Tibial artery (tissue), 4 donors: ENCODE measurements at places on chromosomes 12 and 14.
A peak's percentile ranks its signal among the peaks of the same experiment; 100 is the strongest.

GRCh38 chr12:120652656-120653435 lies 12.4 kb downstream of the CABP1 start:
- peak; percentile 92 for DNase-seq

- no peak for DNase-seq
Measured at GRCh38 chr14:52473557-52473956, 78.7 kb downstream of the TXNDC16 start.

- DNase-seq, result no peak
Measured at GRCh38 chr14:72118841-72119240, 186.6 kb downstream of the RGS6 start.

GRCh38 chr12:126488806-126489205 lies 1423.6 kb downstream of the AACS start:
- no peak for DNase-seq

DNA sequence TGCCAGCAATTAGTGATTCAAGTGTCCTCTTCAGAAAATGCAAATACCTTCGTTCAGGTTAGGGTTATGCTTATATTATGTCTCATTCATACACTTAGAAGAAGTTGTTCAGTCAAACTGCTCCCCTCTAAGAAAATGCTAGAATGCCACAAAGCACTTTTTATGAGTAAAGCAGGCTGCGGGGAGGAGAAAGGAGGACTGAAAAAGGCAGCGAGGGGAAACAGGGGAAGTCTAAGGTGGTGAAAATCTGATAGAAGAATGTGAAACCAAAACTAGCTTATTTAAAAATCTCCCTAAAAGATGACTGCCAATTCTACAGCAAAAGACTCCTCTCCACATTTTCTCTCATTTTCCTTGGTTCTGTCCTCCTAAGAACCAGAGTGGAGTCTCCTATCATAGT lies 70.1 kb downstream of the PRKD1 start:
- DNase-seq, result no peak

GRCh38 chr12:54136844-54137580 lies 51.8 kb downstream of the SMUG1 start:
- DNase-seq, result no peak

GRCh38 chr12:10607885-10608458 lies 5.4 kb downstream of the MAGOHB start:
- no peak for DNase-seq

GRCh38 chr12:43711348-43711747 lies 47.2 kb downstream of the PUS7L start:
- no peak for DNase-seq

GRCh38 chr14:75604979-75605851 lies 26.8 kb downstream of the FLVCR2 start:
- peak; percentile 41 for DNase-seq

DNA sequence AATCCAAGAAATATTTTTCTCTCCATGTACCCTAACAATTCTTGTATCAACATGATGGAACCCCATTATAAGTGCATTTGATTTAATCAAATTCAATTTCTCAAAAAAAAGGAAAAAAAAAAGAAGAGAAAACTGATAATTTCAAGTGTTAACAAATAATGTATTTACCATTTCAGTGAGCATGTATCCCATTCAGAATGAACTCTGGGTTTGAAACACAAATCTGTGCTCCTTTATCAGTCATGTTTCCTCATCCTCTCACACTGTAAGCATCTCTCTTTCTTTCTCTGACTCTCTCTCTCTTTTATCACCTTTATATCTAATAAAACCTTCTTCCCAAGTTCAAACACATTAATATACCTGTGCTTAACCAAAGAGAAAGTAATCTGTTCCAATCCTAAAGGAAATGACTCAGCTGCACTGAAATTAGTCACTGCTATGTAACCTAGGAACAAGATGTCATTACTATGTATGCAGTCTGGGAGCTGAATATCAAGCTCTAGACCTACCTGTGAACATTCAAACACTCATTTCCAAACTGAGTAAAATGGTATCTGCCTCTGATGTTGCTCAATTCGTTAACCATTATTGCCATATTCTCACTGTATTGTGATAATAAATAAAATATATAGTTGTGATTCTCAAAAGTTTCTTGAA lies 135.0 kb upstream of the LRIG3 start:
- DNase-seq, result no peak

- DNase-seq, result no peak
Measured at GRCh38 chr12:12624498-12624992, 12.9 kb downstream of the CREBL2 start.

GRCh38 chr12:113896194-113896593 lies 69.9 kb downstream of the RBM19 start:
- no peak for DNase-seq

GRCh38 chr14:99430491-99430890 lies 50.2 kb downstream of the SETD3 start:
- DNase-seq, result no peak

DNA sequence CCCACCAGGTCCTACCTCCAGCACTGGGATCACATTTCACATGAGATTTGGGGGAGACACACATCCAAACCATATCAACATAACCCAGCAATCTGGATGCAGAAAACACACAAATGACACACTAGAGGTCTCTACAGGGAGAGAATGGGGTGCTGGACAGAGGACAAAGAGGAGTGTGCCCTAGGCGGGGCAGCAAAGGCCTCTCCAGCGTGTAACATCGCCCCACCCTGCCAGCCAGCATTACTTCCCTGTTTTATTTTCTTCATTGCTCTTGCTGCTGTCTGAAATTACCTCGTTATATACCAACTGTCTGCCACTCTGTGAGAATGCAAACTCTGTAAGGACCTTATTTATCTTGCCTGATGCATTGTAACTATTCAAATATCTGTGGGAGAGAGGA lies 61.1 kb downstream of the RIMBP2 start:
- no peak for DNase-seq

DNA sequence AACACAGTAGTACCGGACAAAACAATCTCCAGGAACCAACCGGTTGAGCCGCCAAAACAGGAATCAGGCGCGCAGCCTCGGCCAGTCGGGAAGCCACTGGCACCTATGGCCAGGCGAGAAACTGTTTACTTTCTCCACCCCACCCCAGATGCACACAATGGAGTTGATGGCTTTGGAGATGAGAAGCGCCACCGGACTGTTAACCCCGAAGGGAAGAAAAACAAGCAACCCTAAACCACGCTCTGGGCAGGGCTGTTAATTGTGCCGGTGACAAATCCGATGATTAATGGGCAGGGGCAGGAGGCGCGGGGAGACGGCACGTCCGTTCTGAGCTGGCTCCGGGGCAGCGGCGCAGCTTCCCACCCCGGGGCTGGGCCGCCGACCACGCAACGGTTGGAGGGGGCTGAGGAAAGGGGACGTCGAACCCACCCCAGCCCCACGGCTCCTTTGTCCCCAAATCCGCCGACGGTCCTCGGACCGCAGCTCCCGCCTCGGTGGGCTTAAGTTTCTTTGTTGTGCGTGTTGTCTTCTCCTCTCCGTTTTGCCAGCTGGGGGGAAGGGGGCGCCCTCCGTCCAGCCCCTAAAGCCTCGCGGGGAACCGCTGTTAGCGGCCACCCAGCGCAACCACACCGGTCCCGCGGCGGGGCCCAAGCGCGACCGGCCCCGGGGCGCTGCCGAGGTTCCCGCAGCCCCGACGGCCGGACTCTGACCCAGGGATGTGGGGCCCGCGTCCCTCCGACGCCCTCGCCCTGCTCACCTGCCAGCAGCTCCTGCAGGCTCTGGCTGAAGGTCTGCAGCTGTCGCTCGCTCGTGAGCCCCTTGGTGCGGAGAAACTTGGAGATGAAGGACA lies 790 bp downstream of the BTG1 start:
- peak; percentile 81 for DNase-seq

DNA sequence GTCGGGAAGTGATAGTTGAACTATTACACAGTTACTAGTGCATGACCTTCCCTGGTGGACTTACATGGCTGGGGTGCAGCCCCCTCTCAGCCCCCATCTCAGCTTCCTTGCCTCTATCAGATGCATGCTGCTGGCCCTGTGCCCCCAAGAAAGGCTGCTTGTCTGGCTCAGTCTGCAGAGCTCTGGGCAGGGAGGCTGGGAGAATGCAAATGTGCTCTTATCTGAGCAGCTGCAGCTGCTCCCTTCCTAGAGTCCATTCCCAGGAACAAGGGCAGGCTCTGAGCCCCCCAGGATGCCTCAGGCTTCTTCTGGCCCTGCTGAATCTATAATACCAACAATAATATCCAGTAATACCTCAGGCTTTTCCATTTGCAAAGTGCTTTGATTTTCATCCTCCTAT lies 218.1 kb upstream of the SRRM4 start:
- no peak for DNase-seq

- DNase-seq, result peak; percentile 36
Measured at GRCh38 chr12:123533672-123534643, at the start of gene RILPL1. RILPL1 (minus strand) TSS chr12:123533719; CDS start chr12:123533482, 237 bp downstream.

DNA sequence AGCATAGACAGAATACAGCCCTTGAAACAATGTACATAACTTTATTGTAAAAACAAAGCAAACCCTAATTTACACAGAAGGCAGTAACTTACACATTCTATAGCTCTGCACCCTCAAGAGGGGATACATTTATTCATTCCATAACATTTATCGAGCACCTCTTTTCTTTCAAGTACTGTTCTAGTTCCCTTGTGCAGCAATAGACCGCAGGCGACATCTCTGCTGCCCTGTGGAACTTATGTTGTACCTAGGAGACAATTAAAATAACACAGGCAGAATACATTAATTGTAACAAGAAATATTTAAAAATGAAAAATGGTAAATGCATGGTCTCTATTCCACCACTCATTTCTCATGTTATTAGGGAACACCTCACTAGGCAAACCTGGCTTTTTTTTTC lies 1.4 kb upstream of the ARHGDIB start:
- no peak for DNase-seq

DNA sequence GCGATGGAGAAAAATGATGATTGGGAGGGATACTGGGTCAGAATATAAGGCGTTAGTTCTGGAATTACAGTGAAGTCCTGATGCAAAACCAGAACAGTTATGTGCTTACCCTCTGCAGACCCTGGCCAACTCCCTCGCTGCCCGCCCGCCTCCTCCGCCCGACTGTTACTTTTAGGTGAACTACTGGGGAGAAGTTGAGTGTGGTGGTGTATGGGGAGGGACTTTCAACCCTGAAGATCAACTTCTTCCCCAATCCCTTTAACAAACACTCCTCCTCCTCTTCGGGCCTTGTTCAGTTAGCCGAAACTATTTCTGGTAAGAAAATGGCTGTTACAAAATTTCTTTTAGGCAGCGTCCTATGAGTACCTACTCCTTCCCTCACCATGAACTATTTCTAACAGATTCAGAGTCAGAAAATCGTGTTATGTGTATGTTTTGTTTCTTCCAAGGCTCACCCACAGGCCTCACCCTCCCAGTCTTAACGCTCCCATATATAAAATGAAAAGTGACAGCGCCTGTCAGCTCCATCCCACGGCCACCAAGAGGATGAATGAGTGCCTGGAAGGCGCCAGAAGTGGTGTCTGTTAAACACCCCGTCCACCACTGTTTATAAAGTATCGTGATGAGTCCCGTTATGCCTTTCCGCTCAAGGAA lies 1.3 kb downstream of the FBXO33 start:
- DNase-seq, result no peak

GRCh38 chr12:7666595-7666994 lies 887 bp upstream of the APOBEC1 start:
- no peak for DNase-seq

- DNase-seq, result no peak
Measured at GRCh38 chr14:67856827-67857226, 37.2 kb downstream of the RAD51B start.

DNA sequence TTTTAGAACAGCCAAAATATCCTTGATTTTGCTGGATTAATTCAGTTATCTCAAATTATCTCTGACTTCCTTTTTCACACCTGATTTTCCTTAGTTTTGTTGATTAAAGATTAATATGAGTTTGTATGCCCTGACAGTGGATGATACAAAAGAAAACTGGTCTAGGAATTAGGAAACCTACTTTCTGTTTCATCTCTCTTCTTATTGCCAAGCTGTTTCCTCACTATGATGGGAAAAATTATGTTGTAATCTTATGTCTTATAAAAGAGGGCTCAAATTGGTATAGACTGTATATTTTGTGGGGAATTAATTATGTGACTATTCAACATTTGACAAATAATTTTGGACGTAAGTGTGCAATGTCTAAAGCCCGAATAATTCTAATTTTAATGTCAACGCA lies 271.6 kb downstream of the FBXL14 start:
- no peak for DNase-seq

DNA sequence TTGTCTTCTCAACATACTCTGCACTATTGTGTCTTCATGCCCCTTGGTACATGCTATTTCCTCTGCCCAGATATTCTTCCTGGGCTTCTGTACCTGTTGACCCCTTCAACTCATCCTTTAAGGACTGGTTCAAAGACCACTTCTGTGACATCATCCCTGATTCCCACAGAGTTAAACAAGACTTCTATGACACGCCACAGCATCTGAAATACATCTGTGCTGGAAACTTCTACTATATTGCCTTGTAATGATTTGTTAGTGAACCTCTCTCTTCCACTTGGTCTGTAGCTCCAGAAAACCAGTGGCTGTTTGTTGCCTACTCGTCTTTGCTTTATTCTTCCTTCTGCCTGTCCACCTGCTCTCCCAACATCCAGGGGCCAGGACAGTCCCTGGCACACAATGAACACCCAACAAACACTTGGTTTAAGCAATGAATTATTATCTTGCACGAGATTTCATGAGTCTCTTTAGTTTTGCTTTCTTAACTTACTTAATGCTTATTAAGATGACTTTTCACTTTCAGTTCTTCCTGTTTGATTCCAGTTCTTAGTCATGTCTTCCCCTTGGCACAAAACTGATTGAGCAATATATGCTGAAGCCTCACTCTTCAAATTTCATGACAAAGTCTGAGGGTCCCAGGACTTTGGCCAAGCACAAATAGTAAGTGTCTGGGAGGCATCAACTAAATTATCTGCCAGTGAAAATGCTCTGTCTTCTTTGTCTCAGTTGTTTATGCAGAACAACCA lies 485.9 kb downstream of the APAF1 start:
- no peak for DNase-seq

GRCh38 chr12:39237004-39237403 lies 205.9 kb downstream of the KIF21A start:
- no peak for DNase-seq

DNA sequence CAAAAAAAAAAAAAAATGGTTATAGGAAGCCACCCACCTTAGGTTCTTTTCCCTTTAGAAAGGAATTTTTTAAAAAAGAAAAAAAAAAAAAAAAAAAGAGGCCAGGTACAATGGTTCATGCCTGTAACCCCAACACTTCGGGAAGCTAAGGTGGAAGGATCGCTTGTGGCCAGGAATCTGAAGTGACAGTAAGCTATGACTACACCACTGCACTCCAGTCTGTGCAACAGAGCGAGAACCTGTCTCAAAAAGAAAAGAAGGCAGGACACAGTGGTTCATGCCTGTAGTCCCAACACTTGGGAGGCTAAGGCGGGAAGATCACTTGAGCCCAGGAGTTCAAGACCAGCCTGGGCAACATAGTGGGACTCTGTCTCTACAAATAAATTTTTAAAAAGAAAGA lies 36.0 kb downstream of the SPTLC2 start:
- no peak for DNase-seq

- DNase-seq, result no peak
Measured at GRCh38 chr12:96121271-96121711, 72.9 kb upstream of the ELK3 start.

- no peak for DNase-seq
Measured at GRCh38 chr14:97695456-97695981, 898.3 kb downstream of the VRK1 start.
